ENCODE measurements at places on chromosomes 6 and 20.
A peak's percentile ranks its signal among the peaks of the same experiment; 100 is the strongest.

DNA sequence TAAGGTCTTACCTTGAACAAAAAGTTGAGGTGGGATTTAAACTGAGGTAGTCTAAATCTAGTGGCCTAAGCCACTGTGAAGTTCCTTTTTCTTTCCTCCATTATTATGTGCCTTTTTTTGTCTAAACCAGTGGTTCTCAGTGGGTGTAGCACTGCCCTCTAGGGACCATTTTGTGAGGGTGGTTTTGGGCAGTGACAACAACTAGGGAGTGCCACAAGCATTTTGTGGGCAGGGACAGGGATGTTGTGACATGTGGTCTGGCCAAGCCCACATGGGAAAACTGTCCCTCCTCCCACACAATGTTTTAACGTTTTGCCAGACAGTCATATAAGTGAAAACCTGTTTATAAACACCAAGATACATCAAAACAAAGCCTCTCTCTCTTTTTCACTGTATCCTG lies 899.4 kb upstream of the FLRT3 start:
- DNase-seq, result no peak

- DNase-seq, result no peak
These were observed 29.0 kb downstream of the GSTA4 start for GRCh38 chr6:52966101-52966500.

GRCh38 chr20:46213946-46214823 lies 94.1 kb downstream of the CDH22 start:
- no peak for DNase-seq

GRCh38 chr20:11882651-11883050 lies 35.0 kb upstream of the BTBD3 start:
- no peak for DNase-seq

DNA sequence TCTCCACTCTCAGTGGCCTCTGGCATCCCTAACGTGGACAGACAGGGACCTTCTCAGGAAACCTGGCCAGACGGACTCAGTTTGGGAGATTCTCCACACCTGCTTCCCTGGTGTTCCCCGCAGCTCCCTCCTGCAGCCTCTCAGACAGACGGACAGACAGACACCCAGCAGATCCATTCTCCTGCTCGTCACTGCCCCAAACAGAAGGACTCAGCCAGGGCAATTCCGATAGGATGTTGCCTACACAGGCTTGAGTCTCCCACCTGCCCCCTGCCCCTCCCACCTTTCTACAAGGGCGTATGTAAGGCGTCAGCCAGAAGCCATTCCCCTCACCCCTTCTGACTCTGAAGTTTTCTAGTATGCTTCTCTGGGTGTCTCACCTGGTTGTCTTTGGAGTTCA lies 428 bp downstream of the CCM2L start:
- no peak for DNase-seq

DNA sequence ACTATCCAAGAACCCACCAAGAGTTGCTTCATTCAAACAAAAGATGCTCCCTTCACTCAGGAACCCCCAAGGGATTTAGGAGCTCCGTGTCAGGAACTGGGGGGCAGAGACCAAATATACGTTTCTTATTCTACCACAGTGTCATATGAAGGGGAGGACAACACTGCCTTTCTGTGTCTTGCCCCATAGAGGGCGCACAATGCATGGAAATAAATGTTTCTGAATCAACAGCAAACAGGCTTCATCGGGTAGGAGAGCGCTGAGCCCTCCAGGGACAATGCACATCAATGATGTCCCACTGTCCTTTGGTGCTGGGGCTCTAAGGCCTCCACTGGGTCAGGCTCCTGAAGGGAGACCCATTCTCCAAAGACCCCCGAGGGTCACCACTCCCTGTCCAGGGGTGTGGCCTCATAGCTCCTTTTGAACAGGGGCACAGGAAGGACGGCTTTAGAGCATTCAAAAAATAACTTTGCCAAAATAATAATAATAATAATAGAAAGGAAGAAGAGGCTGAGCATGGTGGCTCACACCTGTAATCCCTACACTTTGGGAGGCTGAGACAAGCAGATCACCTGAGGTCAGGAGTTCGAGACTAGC lies 31.1 kb downstream of the PLG start:
- peak; percentile 38 for DNase-seq

GRCh38 chr6:41712651-41713103 lies 22.7 kb downstream of the TFEB start:
- DNase-seq, result no peak

GRCh38 chr6:108492131-108492766 lies 68.5 kb upstream of the FOXO3 start:
- DNase-seq, result no peak

DNA sequence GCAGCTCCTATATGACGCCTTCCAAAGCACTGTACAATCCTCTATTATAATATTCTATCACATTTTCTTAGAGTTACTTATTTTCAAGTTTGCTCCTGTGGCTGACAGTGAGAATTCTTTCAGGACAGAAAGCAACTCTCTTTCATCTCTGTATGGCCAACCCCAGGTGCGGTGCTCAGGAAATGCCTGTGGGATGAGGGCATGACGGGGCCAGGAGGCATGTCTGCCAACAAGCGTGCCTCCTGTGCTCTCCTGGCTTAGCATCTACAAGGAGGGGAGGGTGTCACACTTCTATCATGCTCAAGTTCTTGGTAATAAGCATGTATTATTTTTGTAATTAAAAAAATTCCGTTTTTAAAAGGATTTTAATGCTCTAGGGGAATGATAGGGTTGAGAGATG lies 11.4 kb downstream of the MRPL14 start:
- no peak for DNase-seq

- no peak for DNase-seq
These were observed 224.4 kb upstream of the SASH1 start for GRCh38 chr6:148118244-148118643.

DNA sequence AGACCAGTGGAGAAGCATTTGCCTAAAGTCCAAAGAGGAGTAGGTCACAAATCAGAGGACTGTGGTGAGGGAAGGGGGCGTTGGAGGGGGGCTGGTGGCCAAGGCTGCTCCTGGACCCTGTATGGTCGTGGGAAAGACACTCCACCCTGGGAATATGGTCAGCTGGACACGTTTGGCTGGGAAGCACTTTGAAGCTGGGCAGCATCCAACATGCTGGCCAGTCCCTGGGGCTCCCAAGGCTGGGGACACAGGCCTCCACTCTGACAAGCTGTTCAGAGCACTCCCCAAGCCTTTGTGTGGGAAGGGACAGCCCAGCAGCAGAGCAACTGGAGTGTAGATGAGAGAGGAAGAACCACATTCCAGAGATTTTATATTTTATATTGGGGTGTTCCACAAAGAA lies 203.2 kb downstream of the ANKRD60 start:
- DNase-seq, result no peak

GRCh38 chr6:36263390-36264000 lies 6.4 kb upstream of the PNPLA1 start:
- no peak for DNase-seq

DNA sequence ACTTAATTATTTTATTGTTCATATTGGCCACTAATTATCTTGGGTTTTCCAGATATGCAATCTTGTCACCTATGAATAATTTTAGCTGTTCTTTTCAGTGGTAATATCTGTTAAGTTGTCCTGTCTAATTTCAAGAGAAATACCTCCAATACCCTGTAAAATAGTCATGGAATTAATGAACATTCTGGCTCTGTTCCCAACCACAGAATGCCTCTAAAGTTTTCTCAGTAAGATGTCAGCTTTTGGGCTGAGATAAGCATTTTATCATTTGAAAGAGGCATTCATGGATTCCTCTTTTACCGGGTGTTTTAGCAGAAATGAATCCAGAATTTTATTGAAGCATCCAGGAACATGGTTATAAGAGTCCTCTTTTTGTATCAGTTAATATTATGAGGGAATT lies 109.3 kb downstream of the WDR27 start:
- no peak for DNase-seq

- DNase-seq, result no peak
These were observed 122.9 kb downstream of the CLIC5 start for GRCh38 chr6:45892696-45893245.

DNA sequence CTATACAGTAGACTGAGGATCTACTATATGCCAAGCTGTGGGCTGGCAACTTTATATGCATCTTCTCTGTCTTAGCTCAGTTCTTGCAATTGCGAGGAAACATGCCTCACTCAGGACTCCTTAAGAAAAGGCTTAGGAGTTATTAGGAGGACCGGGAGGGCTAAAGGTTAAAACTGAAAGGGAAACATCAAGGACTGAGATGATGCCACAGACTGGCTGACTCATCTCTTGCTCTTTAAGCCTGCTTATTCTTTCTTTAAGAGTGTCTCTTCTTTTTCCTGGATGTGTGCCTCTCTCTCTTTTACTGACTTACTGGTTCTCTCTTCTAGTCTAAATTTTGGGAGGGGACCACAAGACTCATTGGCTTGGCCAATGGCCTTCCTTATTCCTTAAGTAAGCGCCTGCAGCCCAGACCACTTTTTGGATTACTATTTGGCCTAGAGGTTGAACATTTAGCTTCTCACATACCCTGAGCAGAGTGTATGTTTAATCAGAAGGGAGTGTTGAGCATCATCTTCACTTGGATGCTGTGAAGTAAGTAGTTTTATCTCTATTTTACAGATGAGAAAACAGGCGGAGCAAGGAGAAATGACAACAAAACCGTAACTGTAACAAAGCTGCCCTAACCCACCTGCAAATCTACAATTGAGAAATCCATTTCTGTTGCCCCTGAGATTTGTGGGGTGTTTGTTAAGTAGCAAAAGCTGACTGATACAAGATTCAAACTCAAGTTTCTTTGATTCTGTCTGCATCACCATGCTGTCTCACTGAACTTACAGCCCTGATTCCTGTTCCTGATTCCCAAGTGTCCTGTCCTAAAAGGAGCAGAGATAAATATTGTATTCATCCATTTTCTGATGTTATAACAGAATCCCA lies 7.2 kb upstream of the SDC4 start:
- no peak for DNase-seq

GRCh38 chr20:43529457-43530153 lies 22.1 kb downstream of the L3MBTL1 start:
- DNase-seq, result no peak

DNA sequence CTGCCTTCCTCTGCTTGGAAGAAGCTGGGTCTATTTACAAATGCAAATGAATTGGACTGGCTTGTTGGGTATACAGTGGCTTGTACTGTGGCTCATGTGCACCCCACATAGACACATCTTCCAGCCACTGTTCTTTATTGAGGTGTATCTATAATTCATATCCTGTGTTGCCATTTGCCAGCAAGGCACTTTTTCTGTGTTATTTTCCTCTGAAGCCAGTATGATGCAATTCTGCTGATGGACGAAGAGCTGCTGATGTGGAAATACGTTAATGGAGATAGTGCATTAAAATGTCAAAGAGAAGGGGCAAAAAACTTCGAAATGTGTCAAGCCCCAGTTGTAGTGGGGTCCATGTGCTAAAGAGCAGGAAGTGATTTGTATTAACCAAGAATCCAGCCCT lies 167.5 kb downstream of the TMEM242 start:
- no peak for DNase-seq

DNA sequence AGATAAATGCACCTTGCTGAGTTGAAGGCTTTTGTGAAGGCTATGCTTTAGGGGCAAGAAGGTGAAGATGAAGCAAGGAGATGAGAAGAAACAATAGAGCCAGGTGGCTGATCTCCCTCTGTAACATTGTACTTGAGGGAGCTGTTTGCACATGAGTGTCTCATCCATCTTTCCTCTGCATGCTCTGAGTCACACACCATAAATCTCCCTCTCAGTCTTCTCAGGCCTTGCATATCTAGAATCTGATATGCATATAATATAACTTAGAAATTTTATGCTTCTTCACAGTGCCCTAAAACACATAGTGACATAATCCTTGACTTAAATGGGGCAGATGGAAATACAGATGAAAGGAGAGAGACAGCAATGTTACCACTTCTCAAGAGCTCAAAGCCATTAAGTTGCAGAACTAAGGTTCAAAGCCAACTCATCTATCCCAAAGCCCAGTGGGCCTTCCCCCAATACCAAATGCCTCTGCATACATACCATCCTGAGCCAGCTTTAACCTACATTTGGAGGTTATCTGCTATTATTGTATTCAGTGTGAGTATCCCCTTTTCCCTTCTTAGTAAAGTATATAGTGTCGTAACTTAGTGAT lies 62.4 kb upstream of the STXBP5 start:
- DNase-seq, result no peak

- DNase-seq, result no peak
These were observed 735 bp downstream of the SIRPG start for GRCh38 chr20:1656844-1657243.

DNA sequence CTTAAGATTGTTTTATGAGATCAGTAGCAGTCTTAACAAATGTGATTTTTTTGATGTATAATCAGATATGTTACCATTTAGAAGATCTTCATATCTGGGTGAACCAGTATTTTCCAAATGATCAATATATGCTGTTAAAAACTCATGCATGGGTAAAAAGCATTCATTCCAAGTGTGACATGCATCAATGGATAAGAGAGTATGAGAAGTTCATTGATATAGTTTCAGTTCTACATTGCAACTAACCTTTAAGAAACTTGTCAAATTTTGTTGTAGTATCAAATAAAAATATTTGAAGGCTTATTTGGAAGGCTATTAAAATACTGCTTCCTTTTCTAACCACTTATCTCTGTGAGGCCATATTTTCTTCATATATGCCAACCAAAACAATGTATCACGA lies 117.7 kb downstream of the FIG4 start:
- no peak for DNase-seq

DNA sequence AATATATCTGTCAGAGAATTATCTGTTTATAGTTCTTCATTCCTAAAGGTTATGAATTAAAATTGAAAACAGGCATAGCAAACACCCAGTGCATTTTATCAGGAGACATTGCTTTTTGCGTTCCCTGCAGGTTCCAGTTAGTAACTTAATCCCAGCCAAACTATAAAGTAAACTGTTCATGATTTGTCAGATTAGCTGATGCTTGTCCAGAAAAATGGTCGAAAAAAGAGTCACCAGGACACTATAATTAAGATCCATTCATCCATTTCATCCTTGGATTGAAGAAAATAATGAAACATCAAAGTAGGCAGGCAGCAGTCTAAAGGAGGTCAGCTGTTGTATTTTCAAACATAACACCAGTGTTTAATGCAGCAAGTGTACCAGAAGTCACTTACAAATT lies 75.9 kb downstream of the EPHA7 start:
- DNase-seq, result no peak

DNA sequence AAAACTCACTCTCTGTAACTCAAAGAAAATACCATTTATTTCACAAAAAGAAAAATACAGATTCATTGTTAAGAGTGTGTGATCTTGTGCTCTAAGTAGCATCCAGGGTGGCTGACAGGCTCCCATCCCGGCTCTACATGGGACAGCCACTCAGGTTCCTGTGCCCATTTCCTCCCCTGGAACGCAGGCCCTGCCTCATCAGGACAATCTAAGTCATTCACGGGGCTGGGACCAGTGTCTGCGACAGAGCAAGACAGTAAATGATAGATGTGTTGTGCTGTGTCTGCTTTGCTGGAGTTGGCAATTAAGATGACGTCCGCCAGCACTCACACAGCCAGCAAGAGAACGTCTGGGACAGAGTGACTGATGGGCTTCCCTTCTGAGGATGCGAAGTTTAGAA lies 6.9 kb upstream of the FAM209A start:
- no peak for DNase-seq

All from right renal pelvis (tissue), 4 donors.